ENCODE measurements at places on chromosomes 7 and 10. TPM values are rescaled to one million over a fixed set of nuclear protein-coding genes. Genes with fewer than 3 reads are reported as not detected.

Gene CYP3A4
- total RNA-seq, result 10.0 TPM

Gene COG5
- 35.7 TPM for total RNA-seq

GRCh38 chr10:7984896-7985295 is 69.6 kb upstream of the GATA3 start:
- no peak for DNase-seq
- H3K4me3 ChIP-seq, result no peak overlapping the region
- no peak overlapping the region for H3K27ac ChIP-seq
- no peaks in the 10 kb centered on the region for H3K4me1 ChIP-seq

GRCh38 chr7:28957064-28957750 is 923 bp downstream of the TRIL start:
- peak overlapping the region; percentile 74 for H3K27ac ChIP-seq
- peaks cover 44% of the 10 kb centered on the region for H3K4me1 ChIP-seq
- peaks cover 31% of the 10 kb centered on the region for H3K27me3 ChIP-seq
- no peak for DNase-seq
- H3K4me3 ChIP-seq, result peak overlapping the region; percentile 91
- H3K36me3 ChIP-seq, result peaks cover 4% of the 10 kb centered on the region

DNA sequence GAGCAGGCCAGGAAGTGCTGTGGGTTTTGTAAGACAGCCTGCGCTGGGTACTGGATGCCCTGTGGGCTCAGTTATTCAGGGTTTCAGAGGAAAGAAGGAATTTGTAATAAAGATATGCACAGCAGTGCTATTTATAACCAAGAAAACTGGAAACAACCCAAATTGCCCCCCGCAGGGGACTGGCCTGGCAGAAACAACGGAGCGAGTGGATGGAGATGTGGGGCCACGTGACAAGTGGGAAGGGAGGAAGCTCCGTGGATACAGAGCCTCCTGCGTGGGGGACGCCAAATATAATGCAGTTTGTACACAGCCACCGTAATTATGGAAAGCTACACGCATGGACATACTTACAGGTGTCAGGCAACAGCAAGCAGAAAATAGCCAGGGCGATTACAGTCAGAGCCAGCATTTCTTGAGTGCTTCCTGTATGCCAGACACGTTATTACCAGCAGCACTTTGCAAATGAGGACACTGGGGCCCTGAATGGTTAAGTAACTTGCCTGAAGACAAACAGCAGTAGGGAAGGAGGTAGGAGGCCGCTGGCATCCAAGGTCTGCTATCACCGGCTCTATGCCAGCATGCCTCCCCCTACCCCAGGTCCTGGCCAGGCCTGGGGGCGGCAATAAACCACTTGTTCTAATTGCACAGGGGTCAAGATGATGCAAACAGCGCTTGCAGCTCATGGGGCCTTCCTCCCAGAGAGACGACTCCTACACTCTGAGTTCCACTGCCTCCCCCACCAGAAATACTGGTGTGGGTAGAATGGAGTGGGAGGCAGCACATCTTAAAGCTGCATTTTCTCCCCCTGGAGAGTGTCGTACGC is 8.7 kb upstream of the CAMK2B start:
- H3K27ac ChIP-seq, result no peak overlapping the region
- peaks cover 10% of the 10 kb centered on the region for H3K4me1 ChIP-seq
- H3K36me3 ChIP-seq, result no peaks in the 10 kb centered on the region
- no peak overlapping the region for H3K4me3 ChIP-seq
- H3K27me3 ChIP-seq, result peaks cover 30% of the 10 kb centered on the region
- no peak for DNase-seq

DNA sequence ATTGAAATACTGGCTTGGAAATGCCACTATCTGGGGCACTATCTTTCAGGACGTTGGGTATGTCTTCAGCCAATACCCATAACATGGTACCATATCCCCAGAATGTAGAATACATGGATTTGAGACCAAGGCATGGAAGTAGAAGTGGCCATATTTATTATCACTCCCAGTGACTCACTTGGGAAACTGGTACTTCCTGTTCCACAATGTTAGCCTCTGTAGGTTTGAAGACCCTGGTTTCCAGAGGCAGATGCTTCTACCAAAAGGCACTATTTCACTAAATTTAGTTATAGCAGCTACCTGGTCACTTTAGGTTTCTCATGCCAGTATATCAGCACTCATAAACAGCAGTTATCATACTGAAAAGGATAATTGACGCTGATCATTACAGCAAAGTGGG is 184.2 kb downstream of the CCDC71L start:
- H3K4me3 ChIP-seq, result no peak overlapping the region
- no peak for DNase-seq
- no peaks in the 10 kb centered on the region for H3K4me1 ChIP-seq
- H3K27me3 ChIP-seq, result no peaks in the 10 kb centered on the region

- no peaks in the 10 kb centered on the region for H3K36me3 ChIP-seq
- H3K4me1 ChIP-seq, result no peaks in the 10 kb centered on the region
- DNase-seq, result peak; percentile 56
These were observed 35.6 kb upstream of the ANTXRL start for GRCh38 chr10:46250898-46251856.

DNA sequence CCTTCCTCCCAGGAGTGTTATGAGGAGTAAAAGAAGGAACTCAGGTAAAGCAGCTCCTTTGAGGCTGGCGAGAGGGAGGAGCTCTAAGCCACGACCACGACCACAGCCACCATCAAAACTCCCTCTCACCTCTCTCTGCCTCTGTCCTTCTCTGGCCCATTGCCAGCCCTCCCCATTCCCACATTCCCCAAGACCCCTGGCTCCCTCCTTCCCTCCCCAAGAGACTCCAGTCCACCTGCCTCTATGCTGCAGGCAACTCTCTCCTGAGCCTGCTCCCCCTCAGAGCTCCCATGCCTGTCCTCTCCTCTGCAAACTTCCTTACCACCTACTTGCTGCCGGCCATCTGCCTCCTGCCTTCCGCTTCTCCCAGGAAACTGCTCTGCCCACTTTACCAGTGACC is 9.5 kb downstream of the SLIT1 start:
- DNase-seq, result no peak
- H3K36me3 ChIP-seq, result no peaks in the 10 kb centered on the region
- H3K4me3 ChIP-seq, result no peak overlapping the region
- H3K27me3 ChIP-seq, result peaks cover 24% of the 10 kb centered on the region

DNA sequence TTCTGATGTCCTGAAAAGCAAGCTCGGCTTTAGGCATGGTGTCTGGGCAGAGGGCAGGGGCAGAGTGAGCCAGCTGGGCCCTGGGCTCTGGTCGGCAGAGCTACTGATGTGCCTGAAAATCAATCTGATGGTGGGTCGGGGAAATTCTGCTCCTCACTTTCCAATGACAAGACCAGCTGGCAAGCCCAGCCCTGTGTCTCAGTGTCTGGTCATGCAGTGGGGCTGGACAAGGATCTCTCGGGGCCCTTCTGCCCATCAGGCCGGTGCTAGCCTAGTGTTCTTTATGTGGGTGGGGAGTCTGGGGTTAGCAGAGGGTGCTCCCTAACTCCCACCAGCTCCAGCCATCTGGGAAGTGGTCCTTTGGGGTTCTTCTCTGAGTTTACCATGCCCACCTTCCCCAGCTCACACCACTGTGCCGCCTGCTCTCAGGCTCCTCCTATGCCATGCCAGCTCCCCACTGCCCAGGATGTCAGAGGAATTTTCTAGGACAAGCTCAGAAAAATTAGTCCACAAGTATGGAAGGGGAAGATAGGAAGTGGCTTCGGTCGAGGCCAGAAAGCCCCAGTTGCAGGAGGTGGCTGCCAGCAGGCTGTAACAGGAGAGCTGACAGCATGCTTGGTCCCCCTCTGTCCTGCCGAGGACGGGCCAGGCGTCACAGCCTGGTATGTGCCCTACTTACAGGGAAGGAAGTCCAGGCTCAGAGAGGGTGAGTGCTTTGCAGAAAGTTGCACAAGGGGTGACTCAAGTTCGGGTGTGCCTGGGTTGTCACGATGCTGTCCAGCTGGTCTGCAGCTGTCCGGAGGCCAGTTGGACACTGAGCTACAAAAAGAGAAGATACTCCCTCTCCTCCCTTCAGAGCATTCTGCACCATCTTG is 135.2 kb downstream of the ADCY1 start:
- H3K4me1 ChIP-seq, result no peaks in the 10 kb centered on the region
- no peak overlapping the region for H3K27ac ChIP-seq
- H3K27me3 ChIP-seq, result no peaks in the 10 kb centered on the region

DNA sequence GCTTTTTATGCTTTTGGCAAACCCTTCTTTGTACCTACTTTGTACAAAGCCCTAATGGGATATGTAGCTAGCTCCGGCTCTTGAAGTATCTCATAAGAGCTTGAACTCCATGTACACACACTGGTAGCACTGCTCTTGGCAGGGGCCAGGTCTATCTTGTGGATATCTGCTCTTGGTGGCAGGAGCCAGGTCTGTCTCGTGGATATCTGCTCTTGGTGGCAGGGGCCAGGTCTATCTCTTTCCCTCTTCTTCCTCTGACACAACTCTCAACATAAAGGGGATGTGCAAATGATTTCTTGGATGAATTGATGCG is 91.9 kb downstream of the WNT2 start:
- H3K27ac ChIP-seq, result peak overlapping the region; percentile 30
- no peak for DNase-seq
- H3K36me3 ChIP-seq, result peaks cover 7% of the 10 kb centered on the region
- no peaks in the 10 kb centered on the region for H3K27me3 ChIP-seq

GRCh38 chr7:1101563-1102431 is 13.9 kb downstream of the GPER1 start:
- peak overlapping the region; percentile 79 for H3K27ac ChIP-seq
- H3K36me3 ChIP-seq, result peaks cover 14% of the 10 kb centered on the region
- no peak overlapping the region for H3K4me3 ChIP-seq
- no peaks in the 10 kb centered on the region for H3K27me3 ChIP-seq
- peaks cover 38% of the 10 kb centered on the region for H3K4me1 ChIP-seq

- H3K36me3 ChIP-seq, result no peaks in the 10 kb centered on the region
- no peak overlapping the region for H3K27ac ChIP-seq
- H3K4me3 ChIP-seq, result no peak overlapping the region
- DNase-seq, result no peak
- H3K27me3 ChIP-seq, result no peaks in the 10 kb centered on the region
These were observed 141.7 kb downstream of the AUTS2 start for GRCh38 chr7:69739931-69740431.

DNA sequence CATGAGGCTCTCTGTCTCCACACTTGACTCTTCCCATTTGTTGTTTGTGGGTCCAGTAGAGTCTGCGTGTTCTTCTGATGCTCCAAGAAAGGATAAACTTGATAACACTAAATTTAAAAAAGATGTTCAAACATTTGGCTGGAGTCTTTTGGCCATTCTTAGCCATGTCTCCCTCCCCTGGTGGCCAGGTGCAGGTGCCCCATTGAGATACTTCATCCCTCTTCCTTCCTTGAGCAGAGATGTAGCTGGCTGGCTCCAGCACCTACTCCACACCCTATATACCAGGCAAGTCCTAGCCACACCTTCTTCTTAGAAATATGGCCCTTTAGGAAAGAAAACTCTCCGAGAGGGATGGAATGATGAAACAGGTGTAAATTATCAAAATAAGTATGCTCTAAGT is 103.2 kb upstream of the GJD4 start:
- H3K27ac ChIP-seq, result no peak overlapping the region
- H3K36me3 ChIP-seq, result peaks cover 7% of the 10 kb centered on the region
- no peaks in the 10 kb centered on the region for H3K27me3 ChIP-seq
- H3K4me1 ChIP-seq, result no peaks in the 10 kb centered on the region
- H3K4me3 ChIP-seq, result no peak overlapping the region

- H3K4me3 ChIP-seq, result no peak overlapping the region
- no peak overlapping the region for H3K27ac ChIP-seq
- H3K4me1 ChIP-seq, result no peaks in the 10 kb centered on the region
These were observed 415.5 kb upstream of the CHRM2 start for GRCh38 chr7:136452949-136453348.

DNA sequence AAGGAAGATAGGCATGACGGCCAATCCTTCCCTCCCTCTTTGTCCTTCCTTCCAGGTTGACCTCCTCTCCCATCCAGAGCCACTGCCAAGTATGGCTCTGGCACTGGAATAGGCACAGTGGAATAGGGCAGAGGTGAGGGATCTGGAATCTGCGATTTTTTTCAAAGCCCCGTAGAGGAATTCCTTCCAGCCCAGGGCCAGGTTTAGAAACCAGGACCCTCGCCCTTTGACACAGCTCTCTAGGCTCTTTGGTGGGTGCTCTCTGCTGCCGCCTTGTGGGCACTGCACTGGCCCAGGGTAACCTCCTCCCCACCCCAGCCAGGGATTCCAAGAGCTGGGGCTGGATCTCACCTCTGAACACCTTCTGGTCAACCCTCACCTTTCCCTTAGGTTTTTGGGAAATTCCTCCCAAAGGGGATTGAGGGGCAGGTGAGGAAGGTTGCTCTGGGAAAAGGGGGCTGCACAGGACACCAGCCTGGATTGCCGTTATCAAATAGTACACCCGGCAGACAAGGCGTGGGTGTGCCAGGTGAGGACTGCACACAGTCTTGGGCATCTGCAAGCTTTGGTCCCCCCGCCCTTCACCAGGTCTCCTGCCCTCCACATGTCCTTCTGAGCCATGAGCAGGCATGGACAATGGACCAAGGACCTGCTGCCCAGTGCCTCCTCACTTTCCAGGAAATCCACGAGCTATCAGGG is 22.8 kb downstream of the C10orf105 start:
- H3K4me1 ChIP-seq, result peaks cover 6% of the 10 kb centered on the region
- H3K27me3 ChIP-seq, result no peaks in the 10 kb centered on the region
- H3K36me3 ChIP-seq, result no peaks in the 10 kb centered on the region
- DNase-seq, result no peak
- H3K27ac ChIP-seq, result no peak overlapping the region

- H3K4me3 ChIP-seq, result no peak overlapping the region
- H3K36me3 ChIP-seq, result no peaks in the 10 kb centered on the region
- no peak for DNase-seq
- H3K4me1 ChIP-seq, result no peaks in the 10 kb centered on the region
These were observed 11.7 kb upstream of the TMEM243 start for GRCh38 chr7:87231258-87231657.

- DNase-seq, result no peak
- H3K4me3 ChIP-seq, result no peak overlapping the region
- no peaks in the 10 kb centered on the region for H3K27me3 ChIP-seq
These were observed 67.0 kb downstream of the WDR37 start for GRCh38 chr10:1123198-1123597.

GRCh38 chr10:100155936-100156335 is 29.9 kb downstream of the ERLIN1 start:
- H3K27ac ChIP-seq, result no peak overlapping the region
- no peak for DNase-seq
- H3K27me3 ChIP-seq, result no peaks in the 10 kb centered on the region
- peaks cover 33% of the 10 kb centered on the region for H3K36me3 ChIP-seq

DNA sequence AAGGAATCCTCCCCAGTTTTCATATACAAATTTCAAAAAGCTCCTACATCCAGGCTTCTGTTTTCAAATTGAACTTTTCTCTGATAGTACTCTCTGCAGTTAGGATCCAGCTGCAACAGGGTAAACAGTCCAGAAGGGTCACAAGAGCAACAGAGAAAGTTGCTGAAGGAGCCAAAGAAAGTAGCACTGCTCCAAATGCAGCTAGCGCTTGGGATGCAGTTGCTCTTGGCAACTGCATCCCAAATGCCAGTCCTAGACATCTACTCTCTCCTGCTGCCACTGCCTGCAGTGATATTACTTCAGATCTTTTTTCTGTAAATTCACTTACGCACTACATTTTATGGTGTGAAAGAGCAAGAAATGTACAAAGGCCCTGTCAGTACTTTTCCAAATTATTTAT is 14.6 kb downstream of the GPR37 start:
- H3K27ac ChIP-seq, result no peak overlapping the region
- no peak overlapping the region for H3K4me3 ChIP-seq
- H3K4me1 ChIP-seq, result no peaks in the 10 kb centered on the region

Measured in type B pancreatic cell (in vitro differentiated cells).